ENCODE measurements at places on chromosomes 6 and 20.

DNA sequence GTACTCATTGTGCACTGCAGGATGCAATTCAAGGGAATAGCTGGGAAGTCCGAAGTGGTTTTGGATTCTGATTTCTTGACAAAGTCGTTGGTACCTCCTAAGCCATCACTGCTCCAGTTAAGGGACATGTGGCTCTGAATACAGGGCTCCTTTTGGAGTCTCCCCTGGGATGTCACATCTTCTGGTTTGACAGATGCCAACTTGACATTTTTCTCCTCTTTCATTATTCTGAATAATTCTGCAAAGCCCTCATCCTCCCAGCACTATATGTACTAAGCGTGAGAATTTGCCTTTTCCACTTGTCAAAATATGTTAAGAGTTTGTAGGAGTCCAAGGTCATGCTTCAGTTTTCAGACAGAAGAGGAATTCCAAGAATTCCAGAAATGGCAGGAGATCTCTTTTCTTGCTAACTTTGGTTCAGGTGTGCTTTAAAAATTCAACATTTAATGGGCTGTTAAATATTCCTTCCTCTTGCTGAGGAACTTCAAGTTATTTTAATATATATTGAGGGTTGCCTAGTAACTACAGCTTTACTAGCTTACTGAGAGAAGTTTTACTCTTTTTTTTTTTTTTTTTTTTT is 38.7 kb downstream of the DOK5 start:
- no peaks in the 10 kb centered on the region for H3K4me1 ChIP-seq
- DNase-seq, result no peak
- H3K27ac ChIP-seq, result no peak overlapping the region
- no peaks in the 10 kb centered on the region for H3K27me3 ChIP-seq
- no peaks in the 10 kb centered on the region for H3K36me3 ChIP-seq
- H3K4me3 ChIP-seq, result no peak overlapping the region

DNA sequence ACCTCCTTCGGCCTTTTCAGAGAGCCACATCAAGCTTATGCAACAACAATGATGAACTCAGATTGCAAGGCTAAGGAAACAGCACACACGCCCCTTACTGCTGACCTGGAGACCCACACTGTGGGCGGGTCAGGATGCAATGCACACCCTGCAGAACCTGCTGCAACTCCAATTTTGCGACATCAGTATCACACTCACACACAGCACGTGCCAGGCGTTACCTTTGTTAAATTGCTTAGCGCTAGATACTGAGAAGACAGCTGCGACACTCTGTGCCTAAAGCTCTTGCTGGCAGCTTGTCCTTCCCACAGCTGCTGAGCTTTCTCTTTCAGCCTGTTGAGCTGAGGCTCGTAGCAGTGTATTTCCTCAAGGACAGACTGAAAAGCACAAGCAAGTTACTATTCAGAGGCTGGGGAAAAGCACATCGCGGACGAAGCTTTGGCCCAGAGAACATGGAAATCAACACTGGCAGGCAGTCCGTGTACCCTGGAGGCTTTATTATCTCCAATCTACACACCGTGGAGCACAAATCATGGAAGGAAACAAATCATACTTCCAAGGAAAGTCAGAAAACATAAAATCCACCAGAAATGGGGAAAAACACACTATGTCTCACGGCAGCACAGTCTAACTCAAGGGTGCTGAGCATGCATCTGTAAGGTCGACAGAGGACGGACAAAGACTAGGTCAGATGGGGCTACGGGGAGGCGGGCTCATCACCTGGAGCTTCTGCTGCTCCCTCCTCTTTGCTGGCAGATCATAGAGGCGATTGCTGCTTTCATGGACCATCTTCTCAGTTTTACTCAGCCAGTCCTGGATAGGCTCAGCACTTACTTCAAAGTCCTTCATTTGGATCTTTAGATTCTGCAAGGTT is 268.2 kb downstream of the SYNE1 start:
- no peak overlapping the region for H3K4me3 ChIP-seq
- DNase-seq, result peak; percentile 35
- peaks cover 5% of the 10 kb centered on the region for H3K4me1 ChIP-seq
- peaks cover 35% of the 10 kb centered on the region for H3K36me3 ChIP-seq
- H3K27ac ChIP-seq, result peak overlapping the region; percentile 37
- no peaks in the 10 kb centered on the region for H3K27me3 ChIP-seq

GRCh38 chr6:137926985-137927384 is 59.9 kb downstream of the TNFAIP3 start:
- H3K36me3 ChIP-seq, result no peaks in the 10 kb centered on the region
- DNase-seq, result no peak
- H3K27me3 ChIP-seq, result no peaks in the 10 kb centered on the region
- peaks cover 18% of the 10 kb centered on the region for H3K4me1 ChIP-seq
- no peak overlapping the region for H3K4me3 ChIP-seq

DNA sequence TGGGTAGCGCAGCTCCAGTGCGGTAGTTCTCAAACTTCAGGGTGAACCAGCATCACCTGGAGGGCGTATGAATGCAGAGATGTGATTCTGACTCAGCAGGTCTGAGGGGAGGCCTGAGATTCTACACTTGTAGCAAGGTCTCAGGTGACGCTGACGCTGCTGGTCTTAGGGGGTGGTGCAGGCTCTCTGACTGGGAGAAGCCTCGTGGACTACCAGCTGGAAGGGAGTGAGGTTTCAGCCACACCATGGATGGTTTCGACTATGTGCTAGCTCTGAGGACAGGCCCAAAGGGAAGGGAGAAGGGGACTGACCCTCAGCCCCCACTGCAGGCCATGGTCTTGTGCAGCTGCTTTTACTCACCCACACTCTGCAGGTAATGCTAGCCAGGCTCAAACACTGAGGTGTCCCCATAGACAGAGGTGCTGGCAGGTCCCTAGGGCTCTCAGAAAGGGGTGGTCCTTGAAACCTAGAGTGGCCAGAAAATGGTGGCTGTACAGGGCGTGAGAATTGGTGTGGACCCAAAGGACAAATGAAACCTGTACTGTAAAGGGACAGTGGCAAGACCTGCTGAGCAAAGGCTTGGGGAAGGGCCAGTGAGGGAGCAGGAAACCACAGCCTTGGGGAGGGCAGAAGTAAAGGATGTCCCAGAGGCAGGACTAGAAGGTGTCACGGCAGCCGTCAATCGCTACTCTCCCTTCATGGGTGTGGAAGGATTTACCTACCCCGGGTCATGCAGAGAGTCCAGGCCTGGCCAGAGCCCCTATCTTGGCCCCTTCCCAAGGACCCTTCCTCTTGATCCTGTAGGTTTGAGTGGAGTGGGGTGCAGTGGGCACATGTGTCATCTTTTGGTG is 52.7 kb downstream of the EBF4 start:
- peaks cover 35% of the 10 kb centered on the region for H3K27me3 ChIP-seq
- no peak overlapping the region for H3K27ac ChIP-seq
- H3K4me3 ChIP-seq, result no peak overlapping the region
- no peaks in the 10 kb centered on the region for H3K4me1 ChIP-seq
- H3K36me3 ChIP-seq, result no peaks in the 10 kb centered on the region
- DNase-seq, result no peak

DNA sequence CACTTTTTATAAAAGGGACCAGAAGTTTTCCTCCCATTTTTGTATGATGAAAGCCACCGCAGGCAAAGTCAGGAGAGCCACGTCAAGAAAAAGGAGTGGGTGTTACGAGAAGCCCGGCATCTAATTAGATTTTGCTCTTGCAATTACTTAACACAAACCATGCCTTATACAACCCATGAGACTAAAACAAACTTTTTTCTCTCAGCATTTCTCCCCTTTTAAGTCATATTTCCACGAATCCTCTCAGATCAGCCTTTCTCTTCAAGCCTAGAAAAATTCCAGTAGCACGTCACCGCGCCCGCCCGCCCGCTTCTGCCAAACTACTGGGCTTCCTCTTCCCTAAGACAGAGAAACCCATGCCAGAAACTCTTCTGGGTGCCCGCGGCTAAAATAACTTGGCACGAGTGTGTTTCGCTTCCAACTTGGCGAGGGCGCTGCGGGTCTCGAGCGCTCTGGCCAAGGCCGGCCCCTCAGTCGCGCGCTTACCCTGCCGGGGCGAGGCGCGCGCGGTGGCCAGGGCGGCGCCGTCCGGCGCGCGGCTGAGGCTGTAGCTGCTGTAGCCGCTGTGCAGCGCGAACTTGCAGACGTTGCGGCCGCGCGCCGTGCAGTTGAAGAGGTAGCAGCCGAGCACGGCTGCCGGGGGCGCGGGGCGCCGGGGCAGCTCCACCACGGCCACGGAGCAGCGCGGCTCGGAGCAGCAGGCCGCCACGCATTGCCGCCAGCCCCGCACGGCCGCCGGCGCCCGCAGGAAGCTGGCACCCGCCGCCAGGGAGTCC is 1.0 kb downstream of the LRP11 start:
- H3K36me3 ChIP-seq, result peaks cover 3% of the 10 kb centered on the region
- peak overlapping the region; percentile 89 for H3K27ac ChIP-seq
- peak overlapping the region; percentile 54 for H3K4me3 ChIP-seq
- peaks cover 21% of the 10 kb centered on the region for H3K4me1 ChIP-seq

- no peaks in the 10 kb centered on the region for H3K36me3 ChIP-seq
- H3K27me3 ChIP-seq, result no peaks in the 10 kb centered on the region
- H3K27ac ChIP-seq, result no peak overlapping the region
- peaks cover 2% of the 10 kb centered on the region for H3K4me1 ChIP-seq
These were observed 150.1 kb upstream of the STXBP5 start for GRCh38 chr6:147054158-147054557.

DNA sequence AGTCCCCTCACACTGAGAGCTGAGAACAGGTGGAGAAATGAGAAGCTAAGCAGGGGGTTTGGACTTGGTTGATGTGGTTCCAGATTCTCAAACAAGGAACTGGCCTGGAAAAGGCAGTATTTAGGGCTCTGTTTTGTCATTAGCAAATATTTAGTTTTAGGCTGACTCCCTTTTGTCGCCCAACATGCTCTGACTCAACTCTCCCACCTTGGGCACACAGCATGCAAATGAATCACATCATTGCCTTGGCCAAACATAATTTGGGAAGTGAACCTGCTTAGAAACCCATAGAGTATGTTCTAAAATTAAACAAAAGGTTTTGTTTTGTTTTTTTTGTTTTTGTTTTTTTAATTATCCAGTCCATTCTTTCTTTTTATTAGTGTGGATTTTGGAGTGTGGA is 9.5 kb upstream of the UQCC2 start:
- H3K27me3 ChIP-seq, result peaks cover 65% of the 10 kb centered on the region
- H3K4me1 ChIP-seq, result no peaks in the 10 kb centered on the region
- no peak for DNase-seq
- H3K4me3 ChIP-seq, result no peak overlapping the region
- H3K27ac ChIP-seq, result no peak overlapping the region
- no peaks in the 10 kb centered on the region for H3K36me3 ChIP-seq

DNA sequence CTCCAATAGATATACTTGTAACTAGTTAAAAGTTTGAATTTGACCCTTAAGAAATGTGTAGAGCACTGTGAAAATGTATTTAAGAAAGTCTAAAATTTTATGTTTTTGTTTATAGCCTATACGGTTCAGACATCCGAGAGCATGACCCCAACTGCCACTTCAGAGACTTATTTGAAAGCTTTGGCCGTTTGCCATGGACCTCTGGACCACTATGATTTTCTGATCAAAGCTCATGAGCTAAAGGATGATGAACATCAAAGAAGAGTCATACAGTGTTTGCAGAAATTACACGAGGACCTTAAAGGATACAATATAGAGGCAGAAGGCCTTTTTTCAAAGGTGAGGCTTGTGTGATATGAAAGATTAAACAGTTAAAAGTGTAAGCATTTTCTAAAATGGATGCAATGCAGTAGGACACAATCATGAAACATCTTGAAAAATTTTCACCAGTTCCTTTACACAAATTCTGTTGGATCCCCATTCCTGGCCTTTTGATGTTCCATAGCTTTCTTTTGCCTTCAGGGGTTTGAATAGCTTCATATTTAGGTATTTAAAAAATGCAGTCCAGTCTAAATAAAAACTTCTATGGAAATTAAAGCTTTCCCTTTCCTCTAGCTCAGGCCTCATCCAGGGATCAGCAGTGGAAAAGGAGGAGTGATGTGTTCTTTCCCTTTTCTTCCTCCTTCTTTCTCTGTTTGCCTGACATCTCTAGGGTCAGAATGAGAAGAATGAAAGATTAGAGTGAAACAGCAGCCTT is 29.0 kb downstream of the AFG1L start:
- no peak overlapping the region for H3K4me3 ChIP-seq
- H3K27me3 ChIP-seq, result no peaks in the 10 kb centered on the region
- no peak for DNase-seq
- H3K27ac ChIP-seq, result no peak overlapping the region
- H3K36me3 ChIP-seq, result no peaks in the 10 kb centered on the region
- H3K4me1 ChIP-seq, result peaks cover 2% of the 10 kb centered on the region

DNA sequence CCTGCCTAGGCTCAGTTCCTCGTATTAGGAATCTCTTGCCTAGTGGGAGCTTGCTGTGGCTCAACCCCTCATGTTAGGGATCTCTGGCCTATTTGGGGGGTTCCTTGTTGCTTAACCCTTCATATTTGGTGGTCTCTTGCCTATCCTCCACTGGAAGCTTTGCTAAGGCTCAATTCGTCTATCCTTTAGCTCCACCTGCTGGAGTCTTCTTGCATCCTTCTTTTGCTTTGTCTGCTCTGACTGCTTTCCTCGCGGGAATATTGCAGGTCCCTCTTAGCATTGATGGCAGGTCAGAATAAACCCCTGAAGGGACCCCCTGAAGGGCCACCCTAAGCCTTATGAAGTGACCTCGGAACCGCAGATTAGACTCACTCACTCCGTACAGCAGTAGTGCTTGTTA is 203.0 kb upstream of the TBX18 start:
- no peaks in the 10 kb centered on the region for H3K36me3 ChIP-seq
- no peak overlapping the region for H3K27ac ChIP-seq
- H3K4me1 ChIP-seq, result no peaks in the 10 kb centered on the region
- H3K27me3 ChIP-seq, result no peaks in the 10 kb centered on the region
- H3K4me3 ChIP-seq, result no peak overlapping the region

DNA sequence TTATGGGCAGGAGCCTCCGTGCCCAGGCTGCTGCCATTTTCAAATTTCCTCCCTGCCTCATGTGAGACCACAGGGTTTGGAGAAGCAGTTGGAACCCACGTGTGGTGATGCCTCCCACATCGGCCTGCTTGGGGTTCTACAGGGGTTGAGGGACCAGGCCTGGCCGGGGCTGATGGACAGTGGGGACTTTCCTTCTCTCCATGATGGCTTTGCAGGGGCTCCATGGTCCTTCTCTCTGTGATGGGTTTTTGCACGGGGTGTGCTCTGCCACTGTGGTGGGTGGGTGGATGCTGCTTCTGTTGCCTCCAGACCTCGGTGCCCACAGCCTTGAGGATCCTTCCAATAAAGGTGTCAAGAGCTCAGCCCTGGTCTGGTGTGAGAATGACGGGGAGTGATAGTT is 54.4 kb downstream of the ADNP start:
- H3K27me3 ChIP-seq, result no peaks in the 10 kb centered on the region
- H3K4me1 ChIP-seq, result no peaks in the 10 kb centered on the region
- no peak overlapping the region for H3K27ac ChIP-seq
- no peak for DNase-seq

DNA sequence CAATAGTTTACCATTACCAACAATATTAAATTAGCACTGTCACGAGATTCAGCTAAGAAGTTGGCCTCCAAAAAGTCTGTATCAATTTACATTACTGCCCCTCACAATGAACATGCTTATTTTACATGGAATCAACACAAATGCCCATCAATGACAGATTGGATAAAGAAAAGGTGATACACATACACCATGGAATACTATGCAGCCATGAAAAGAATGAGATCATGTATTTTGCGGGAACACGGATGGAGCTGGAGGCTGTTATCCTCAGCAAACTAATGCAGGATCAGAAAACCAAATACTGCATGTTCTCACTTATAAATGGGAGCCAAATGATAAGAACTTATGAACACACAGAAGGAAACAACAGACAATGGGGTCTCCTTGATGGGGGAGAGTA is 211.8 kb upstream of the RREB1 start:
- H3K4me3 ChIP-seq, result no peak overlapping the region
- no peak for DNase-seq
- no peaks in the 10 kb centered on the region for H3K36me3 ChIP-seq
- H3K27me3 ChIP-seq, result peaks cover 8% of the 10 kb centered on the region
- no peaks in the 10 kb centered on the region for H3K4me1 ChIP-seq
- H3K27ac ChIP-seq, result no peak overlapping the region

- no peaks in the 10 kb centered on the region for H3K36me3 ChIP-seq
- DNase-seq, result no peak
- no peak overlapping the region for H3K27ac ChIP-seq
- H3K27me3 ChIP-seq, result no peaks in the 10 kb centered on the region
These were observed 60.4 kb upstream of the CCN2 start for GRCh38 chr6:132011582-132011981.

Measured in IMR-90 (cell line).